Colonic mucosa (tissue), 4 donors: ENCODE measurements at places on chromosomes 5 and 9.
A peak's percentile ranks its signal among the peaks of the same experiment; 100 is the strongest.

- no peak for DNase-seq
These were observed 821.8 kb upstream of the DMAC1 start for GRCh38 chr9:8621416-8621815.

GRCh38 chr9:22052376-22052945 lies 43.4 kb upstream of the CDKN2B start:
- no peak for DNase-seq

- no peak for DNase-seq
These were observed 242.8 kb downstream of the CDH18 start for GRCh38 chr5:19745247-19745646.

GRCh38 chr9:36336131-36336907 lies 63.8 kb downstream of the RNF38 start:
- DNase-seq, result no peak

- no peak for DNase-seq
These were observed 17.5 kb downstream of the SUB1 start for GRCh38 chr5:32602906-32603305.

DNA sequence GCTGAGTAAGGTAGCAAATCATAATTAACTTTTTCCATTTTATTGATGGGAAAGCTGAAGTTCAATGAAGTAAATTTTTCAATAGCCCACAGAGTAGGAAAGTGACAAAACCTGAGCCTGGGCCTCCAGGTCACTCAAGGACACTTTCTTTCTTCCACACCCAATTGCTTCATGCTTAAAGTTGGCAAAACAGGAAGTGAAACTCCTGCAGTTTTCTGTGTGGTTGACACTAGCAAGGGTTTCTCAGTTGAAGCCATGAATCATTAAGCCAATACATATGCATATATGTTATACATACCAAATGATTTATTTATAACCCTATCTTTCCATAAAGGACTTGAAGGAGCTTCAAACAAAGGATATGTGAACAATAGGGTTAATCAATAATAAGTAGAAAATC lies 13.9 kb downstream of the TLR4 start:
- no peak for DNase-seq

DNA sequence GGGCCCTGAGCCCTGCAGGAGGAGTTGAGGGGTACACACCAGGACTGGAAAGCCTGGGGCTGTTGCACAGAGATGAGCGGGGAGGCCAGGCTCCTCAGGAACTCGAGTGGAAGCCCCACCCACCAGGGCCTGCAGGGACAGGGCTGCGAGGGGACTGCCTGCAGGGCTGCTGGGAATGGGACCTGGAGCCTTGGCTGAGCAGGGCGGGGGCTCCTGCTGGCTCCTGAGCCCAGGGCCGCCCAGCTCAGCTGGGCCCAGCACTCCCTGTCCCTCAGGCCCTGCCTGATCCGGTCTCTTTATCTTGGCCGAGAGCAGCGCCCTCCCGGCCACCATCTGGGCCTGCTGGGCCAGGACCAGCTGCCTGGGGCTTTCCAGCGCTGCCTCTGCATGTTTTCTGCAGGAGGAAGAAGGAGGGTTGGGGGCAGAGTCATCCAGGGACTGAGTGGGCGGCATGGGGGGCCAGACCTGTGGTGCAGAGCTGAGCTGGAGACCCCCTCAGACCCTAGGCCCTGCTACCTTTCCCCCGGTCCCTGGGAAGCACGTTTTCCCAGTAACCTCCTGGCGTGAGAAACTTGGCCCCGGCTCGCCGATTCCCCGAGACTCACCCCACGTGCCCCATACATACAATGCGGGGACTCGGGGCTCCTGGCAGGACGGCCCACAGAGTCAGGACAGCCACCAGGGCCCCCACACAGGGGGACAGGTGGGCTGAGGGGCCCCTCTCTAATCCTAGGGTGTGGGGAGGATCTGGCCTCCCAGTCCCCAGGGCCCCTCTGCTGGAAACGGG lies 9.4 kb downstream of the LCN12 start:
- no peak for DNase-seq

DNA sequence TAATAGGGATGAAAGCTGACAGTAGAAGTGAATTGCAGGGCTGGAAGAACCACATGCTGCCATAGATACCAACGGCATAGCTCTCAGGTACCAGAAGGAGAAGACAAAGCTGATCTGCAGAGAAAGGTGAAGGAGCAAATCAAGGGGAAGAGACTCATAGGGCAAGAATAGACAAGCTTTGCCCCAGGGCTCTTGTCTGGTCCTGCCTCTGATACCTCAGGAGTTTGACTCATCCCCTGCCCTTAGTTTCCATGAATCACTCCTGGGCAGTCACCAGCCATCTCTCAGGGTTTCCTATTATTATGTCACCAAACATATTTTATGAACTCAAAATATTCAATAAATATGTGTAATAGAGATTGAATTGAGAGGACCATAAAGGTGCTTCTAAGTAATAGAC lies 800.9 kb downstream of the DNAH5 start:
- no peak for DNase-seq

DNA sequence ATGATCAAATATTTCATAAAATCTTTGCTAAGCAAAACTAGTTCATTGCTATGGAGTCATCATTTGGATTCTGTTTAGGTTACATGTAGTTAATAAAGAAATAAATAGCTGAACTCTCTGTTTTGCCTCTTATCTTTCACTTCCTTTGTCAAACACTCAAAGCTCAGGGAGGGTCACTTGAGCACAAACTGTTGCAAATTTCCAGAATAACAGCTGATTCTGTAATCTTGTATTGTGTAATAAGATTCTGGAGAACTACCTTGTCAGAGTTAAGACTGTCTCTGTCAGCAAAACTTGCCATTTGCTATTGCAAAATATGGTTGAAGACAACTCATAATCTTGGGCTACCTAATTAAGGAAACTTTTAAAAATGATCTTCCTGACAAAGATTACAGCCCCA lies 182.0 kb upstream of the MOCS2 start:
- no peak for DNase-seq

DNA sequence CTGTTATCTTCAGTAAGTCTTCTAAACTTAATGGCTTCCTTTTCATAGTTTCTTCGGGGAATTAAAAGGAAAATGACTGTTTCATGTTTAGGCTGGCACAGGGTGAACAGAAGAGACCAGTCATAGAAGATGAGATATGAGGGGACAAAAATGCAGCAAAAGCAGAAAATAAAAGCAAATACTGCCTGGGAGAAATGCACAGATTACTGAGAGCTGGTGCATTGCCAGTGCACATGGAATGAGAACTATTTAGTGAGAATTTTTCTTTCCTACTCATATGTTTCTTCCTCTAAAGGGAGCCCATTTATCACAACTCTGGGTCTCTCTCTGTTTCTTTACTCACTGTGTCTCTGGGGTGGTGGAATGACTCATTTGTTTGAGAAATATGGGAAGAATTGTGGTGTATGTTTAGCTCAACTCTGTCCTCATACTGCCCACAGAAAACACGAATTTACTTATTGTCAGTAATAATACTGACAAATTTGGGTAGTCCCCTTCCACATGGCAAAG lies 25.9 kb upstream of the ANKRD55 start:
- DNase-seq, result no peak

DNA sequence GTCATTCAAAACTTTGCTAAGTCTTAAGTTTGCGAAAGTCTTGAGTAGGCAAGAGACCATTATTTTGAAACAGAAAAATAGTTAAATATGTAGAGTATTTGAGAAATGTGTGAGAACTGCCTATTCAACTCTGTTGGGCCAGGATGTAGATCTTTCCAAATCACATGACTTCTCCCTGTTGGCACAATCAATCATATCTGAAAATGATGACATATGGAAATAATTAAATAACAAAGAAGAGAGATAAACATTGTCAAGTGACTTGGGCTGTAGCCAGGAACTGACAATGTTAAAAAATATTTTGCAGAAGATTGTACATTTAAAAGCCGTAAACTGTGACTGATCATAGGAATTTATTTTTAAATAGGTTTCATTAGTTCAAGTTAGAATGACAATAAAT lies 104.6 kb upstream of the IL6ST start:
- DNase-seq, result no peak

DNA sequence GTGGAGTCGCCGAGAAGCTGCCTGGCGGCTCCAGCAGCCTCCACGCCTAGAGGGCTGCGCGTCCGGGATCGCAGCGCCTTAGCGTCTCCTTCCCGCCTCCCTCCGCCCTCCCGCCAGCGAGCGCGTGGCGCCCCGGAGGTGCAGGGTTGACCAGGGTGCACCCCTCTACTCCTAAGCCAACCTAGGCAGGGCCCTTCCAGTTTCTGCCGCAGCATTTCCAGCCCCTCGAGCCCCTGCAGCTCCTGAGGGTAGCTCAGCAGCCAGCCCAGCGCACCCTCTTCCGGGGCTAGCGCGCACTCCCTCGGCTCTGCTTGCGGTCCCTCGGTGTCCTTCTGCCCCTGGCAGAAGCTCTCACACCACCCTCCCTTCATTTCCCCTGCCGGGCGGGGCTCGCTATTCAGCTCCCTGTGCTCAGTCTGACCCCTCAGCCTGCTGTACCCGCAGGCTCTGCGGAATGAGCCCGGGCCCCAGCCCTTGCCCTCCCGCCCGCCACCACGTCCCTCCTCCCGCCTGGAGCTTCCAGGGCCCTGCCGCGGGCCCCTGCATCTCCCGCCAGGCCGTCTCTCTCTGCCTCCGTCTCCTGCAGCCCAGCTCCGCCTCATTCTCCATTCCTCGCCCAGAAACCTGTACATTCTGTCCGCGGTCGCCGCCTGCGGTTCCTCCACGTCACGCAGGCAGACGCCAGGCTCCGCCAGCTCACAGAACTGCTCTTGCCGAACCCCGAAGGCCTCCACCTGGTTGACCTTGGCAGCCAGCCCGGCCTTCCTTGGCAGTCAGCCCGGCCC lies 61.8 kb downstream of the SPATA31C2 start:
- DNase-seq, result peak; percentile 94

GRCh38 chr5:72955143-72955767 lies 586 bp upstream of the FCHO2 start:
- DNase-seq, result peak; percentile 83

DNA sequence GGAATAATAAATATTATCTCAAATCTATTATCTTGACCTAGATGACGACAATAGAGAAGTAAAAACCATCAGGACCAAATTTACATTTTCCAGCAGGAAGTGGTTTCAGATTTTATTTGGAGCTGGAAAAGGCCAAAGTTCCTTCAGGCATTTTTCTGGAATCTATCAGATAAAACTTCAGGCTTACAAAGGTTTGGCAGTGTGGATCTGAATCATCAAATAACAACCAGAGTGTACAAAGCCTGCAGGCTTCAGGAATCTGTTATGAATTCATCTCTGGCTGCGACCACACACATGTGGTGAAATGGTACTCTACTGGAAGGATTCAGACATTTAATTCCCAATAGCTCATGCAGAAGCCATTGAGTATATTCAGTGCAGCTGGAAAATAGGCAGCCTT lies 726.4 kb upstream of the GRAMD2B start:
- no peak for DNase-seq

DNA sequence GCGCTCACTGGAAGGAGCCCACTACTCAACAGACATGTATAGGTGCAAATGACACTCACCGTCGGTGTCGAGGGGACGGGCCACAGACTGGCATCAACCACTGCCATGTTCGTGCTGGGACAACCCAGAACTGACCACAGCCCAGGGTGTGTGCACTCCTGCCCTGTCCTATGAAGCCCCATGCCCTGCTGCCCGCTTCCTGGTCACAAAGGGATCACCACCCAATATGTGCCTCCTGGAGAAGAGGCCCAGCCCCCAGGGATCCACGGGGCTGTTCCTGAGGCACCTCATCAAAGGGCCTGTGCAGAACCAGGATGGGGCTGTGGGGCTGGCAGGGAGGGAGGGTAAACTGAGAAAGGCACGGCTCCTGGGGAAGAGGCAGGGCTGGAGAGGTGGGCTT lies 43.1 kb downstream of the PRRT1B start:
- no peak for DNase-seq

- DNase-seq, result no peak
These were observed 57.7 kb downstream of the FGF18 start for GRCh38 chr5:171477101-171477500.

GRCh38 chr5:3597167-3598007 lies 1.8 kb downstream of the IRX1 start:
- DNase-seq, result no peak
